ENCODE measurements at places on chromosomes 16 and 17.

DNA sequence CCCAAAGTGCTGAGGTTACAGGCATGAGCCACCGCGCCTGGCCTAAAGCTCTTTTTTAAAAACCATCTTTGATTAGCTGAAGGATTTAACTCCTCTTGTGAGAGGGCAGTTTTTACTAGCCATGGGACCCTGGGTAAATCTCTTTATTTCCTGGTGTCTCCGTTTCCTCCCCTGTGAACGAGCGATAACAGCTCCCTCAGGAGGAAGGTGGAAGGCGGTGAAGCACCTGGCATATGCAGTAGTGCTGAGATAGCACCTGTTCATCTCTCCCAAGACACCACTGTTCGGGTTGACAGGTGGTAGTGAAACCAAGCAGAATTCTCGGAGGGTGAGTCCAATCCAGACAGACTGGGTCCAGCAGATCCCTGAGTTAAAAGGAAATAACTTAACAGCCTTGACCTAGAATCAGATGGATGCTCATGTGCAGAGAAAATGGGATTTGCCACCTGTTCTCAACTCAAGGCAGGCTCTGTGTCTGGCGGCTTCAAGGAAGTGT, 86.2 kb downstream of the CRISPLD2 start:
- no peak for DNase-seq

GRCh38 chr16:72262711-72263110, 90.8 kb upstream of the PMFBP1 start:
- no peak for DNase-seq

- DNase-seq: no peak
Measured at GRCh38 chr17:66687570-66688284, 147.2 kb upstream of the CACNG5 start.

DNA sequence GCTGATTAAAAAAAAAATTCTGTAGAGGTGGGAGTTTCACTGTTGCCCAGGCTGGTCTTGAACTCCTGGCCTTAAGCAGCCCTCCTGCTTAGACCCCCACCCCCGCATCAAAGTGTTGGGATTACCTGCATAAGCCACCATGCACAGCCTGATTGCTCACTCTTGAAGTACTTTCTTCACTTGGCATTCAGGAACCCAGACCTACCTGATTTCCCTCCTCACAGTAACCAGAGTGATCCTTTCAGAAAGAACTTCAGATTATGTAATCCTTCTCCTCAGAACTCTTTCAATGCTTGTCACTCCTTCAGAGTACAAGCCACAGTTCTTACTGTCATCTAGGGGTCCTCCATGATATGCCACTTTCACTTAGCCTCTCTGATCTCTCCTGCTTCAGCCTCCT, 1.4 kb downstream of the EFCAB13 start:
- DNase-seq: no peak

DNA sequence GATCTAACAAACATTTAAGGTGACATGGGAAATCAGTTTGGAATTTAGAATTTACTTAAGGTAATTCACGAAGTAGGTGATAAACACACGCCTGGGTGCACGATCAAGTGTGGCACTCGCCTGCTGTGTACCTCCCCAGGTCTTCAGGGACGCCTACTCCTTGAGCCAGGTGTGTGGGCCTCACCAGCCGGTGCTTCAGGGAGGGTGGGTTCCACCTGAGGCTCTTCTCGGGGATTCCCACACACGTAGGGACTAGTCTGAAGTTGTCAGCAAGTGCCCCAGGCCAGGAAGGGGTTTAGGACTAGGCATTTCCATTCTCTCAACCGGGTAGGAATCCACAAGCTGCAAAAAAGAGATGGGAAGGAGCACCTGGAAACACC, 9.8 kb upstream of the NAT9 start:
- no peak for DNase-seq

DNA sequence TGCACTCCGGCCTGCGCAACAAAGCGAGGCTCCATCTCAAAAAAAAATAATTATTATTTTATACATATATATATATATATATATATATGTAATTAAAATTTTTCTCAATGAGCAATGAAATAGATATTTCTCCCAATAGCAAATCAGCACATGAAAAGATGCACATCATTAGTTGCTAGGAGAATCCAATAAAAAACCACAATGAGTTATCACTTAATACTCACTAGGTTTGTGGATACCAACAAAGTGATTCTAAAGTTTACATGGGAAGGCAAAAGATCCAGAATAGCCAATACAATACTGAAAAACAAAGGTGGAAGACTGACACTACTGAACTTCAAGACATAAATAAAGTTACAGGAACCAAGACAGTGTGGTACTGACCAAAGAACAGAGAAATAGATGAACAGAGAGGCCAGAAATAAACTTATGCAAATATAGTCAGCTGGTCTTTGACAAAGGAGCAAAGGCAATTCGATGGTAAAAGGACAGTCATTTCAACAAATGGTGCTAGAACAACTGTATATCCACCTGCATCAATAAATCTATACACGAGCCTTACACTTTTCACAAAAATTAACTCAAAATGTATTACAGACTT, 13.6 kb downstream of the SMG6 start:
- no peak for DNase-seq

- DNase-seq: no peak
Measured at GRCh38 chr17:1110862-1111598, 68.8 kb downstream of the ABR start.

DNA sequence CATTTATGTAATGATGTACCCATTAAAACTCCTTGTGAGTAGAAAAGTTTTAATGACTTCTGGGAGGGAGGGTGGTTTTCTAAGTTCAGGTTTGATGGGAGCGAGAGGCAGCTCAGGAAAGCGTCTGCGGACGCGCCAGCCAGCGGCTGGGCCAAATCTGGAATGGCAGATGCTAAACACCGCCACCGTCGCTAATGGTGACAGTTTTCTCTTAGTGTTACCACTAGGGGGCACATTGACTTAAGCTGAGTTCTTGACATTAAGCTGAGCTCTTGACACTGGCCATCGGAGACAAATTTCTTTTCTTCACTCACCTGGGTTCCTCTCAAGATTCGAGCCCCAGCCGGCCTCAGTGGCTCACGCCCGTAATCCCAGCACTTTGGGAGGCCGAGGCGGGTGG, 6.7 kb downstream of the TRPV1 start:
- no peak for DNase-seq

- DNase-seq: no peak
Measured at GRCh38 chr16:87686697-87687096, 79.1 kb downstream of the KLHDC4 start.

- DNase-seq: no peak
Measured at GRCh38 chr16:473046-474043, 47.9 kb downstream of the RAB11FIP3 start.

DNA sequence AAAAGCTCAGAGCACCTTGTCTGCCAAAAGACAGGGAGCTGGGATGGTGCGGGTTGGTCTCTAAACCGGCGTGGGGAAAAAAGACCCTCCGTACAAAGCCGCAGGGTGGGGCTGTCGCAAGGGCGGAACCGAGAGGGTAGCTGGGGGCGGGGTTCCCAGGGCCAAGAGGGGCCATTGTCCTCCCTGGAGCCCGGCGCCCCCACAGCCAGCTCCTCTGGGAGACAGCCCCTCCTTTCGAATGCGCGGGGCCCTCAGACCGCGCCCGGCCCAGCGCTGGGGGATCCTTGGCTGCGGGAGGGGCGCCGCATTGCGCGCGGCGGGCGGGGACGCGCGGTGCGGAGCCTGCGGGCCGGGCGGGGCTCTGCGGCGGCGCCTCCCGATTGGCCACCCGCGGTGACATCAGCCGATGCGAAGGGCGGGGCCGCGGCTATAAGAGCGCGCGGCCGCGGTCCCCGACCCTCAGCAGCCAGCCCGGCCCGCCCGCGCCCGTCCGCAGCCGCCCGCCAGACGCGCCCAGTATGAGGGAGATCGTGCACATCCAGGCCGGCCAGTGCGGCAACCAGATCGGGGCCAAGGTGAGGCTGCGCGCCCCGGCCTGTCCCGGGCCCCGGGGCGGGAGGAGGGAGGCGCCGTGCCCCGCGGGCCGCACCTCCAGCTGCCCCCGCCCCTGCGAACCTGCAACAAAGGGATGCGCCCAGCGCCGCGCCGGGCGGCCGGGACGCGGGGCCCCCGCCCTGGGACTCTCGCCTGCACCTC, at the start of gene TUBB3:
Gene TUBB3, plus strand, starts transcription at position 459 of the 756 bp plus-strand sequence. Its CDS starts 60 bp downstream, at position 519.
- DNase-seq: no peak

- no peak for DNase-seq
Measured at GRCh38 chr17:78769196-78769773, 12.8 kb downstream of the CYTH1 start.

DNA sequence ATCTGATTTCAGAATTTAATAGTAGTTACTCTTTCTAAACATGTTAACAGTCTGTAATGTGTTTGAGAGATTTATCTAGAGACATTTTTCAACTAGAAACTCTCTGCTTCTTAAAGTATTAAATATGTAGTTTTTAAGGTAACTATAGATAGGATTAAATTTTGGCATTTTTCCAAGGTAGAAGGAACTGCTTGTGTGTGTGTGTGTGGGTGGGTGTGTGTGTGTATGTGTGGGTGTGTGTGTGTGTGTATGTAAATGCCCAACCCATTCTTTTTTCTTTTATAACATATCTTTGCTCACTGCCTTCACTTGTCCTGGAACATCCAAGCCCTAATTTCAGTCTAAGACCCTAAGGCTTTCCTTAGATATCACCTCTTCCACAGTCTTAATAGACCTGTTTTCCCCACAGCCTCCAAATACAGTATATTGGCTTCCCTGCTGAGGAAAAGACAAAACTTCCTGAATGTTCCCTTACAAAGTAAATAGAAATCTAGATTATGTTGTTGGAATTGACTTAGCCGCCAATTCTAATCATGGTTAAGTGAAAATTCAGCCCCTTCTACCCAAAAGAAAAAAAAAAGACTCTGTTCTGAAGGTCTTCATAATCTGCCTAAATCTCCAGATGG, 33.5 kb downstream of the NUP93 start:
- DNase-seq: no peak

DNA sequence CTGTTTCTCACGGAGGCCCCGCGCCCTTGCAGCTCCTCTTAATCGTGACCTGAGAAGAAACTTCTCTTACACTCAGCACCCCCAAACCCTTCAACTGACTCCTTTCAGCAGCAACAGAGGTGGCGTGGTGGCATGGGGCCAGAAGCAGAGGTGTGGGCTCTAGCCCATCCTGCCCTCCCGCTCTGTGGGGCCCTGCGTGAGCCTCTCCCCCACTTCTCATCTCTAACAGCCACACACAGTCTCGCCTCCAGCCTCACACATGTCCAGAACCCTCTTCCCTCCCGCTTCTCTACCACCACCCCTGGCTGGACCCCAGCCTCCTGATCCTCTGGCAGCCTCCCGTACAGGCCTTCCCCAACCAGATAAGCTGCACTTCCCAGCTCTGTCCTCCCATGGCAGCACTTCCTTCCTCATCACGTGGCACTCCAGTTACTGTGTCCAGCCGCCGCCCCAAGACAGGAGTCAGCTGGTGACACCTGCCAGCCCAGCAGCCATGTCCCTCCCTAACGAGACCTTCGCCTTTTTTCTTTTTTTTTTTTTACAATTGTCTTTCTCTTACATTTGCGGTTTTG, 30.5 kb downstream of the NSMCE1 start:
- peak; percentile 25 for DNase-seq

DNA sequence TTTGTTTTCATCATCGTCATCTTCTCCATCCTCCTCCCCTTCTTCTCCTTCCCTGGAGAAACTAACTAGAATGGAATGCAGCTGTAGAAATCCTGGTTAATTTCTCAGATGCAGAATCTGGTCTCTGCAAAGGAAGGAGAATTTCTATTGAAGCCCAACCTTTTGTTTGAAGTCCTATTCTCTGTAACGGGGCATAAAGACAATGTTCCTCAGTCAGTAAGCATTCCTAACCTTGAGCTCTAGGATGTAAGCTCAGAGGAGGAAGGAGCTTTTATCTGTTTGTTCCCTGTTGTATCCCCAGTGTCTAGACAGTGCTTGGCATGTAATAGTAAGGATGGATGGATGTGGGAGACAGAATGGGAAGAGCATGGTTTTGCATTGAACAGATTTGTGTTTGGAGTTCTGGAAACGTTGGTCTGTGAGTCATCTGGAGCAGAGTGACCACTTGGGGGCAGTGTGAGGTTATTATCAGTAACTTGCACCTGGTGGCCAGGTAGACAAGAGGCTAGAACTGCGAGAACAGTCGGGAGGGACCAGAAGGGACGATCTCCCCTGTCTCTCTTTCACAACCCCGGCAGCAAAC, 363.7 kb downstream of the SNX29 start:
- no peak for DNase-seq

- peak; percentile 6 for DNase-seq
Measured at GRCh38 chr17:51238255-51238887, 21.5 kb downstream of the MBTD1 start.

DNA sequence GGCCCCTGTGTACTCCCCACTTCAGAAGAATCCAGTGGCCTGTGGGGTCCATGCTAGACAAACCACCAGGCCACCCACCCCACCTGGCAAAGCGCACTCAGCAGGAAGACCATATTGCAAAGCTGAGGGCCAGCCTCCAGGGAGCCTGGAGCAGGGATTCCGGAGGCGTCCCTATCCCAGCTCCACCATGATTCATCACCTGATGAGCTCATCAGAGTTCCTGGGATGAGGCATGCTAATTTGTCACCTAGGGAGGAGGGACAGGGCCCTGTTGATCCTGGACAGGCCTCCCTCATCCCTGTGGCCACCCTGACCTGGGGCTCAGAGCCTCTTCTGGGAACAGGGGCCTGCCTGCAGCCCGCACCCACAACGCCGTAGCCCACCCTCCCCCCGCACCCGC, 131.6 kb upstream of the PLCG2 start:
- DNase-seq: no peak

- no peak for DNase-seq
Measured at GRCh38 chr17:78707016-78707415, 75.1 kb downstream of the CYTH1 start.

GRCh38 chr17:78734793-78735641, 47.1 kb downstream of the CYTH1 start:
- no peak for DNase-seq

DNA sequence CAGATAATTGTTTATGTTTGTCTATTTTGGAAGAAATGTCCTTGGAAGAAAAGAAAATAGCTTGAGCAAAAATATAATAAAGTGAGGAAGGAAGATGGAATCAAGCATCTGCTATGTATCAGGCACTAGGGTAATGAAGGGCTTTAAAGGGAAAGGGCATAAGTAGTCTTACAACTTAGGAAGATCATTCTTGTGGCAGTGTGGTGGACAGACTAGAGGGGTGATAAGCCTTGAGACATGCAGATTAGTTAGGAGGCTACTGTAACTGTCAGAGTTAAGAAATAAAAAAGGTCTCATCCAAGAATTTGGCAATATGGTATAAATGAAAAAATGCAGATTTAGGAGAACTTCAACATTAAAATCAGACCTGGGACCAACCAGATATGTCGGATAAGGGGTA, 14.9 kb downstream of the FAM222B start:
- no peak for DNase-seq

- peak; percentile 50 for DNase-seq
Measured at GRCh38 chr17:73952480-73953205, 250.8 kb upstream of the RPL38 start.

All from T-cell (primary cell).